Psoas muscle (tissue), 8 donors: ENCODE measurements at places on chromosomes 3 and 15. TPM values are rescaled to one million over a fixed set of nuclear protein-coding genes. Genes with fewer than 3 reads are reported as not detected.

The IL17RB gene
- 1.3 TPM for polyA plus RNA-seq

The ITPKA gene
- 0.04 TPM for polyA plus RNA-seq

The CFAP20DC gene
- polyA plus RNA-seq = 0.03 TPM

The RLBP1 gene
- not detected for polyA plus RNA-seq

The RTP3 gene
- 0.01 TPM for polyA plus RNA-seq

The KBTBD12 gene
- 2.1 TPM for polyA plus RNA-seq

The NTRK3 gene
- 0.31 TPM for polyA plus RNA-seq

The HEMK1 gene
- 12.8 TPM for polyA plus RNA-seq

The SMAD6 gene
- polyA plus RNA-seq = 0.79 TPM

The RHOV gene
- polyA plus RNA-seq = 0.23 TPM

The ERICH6 gene
- polyA plus RNA-seq = not detected

The AGBL1 gene
- 0.96 TPM for polyA plus RNA-seq

The LRRC34 gene
- 1.7 TPM for polyA plus RNA-seq

The ZNF774 gene
- polyA plus RNA-seq = 7.9 TPM

The TF gene
- polyA plus RNA-seq = 0.10 TPM

The CPLX3 gene
- polyA plus RNA-seq = not detected

The CMC1 gene
- 54.4 TPM for polyA plus RNA-seq

The KNG1 gene
- not detected for polyA plus RNA-seq

The CRABP1 gene
- not detected for polyA plus RNA-seq

The CELSR3 gene
- 0.21 TPM for polyA plus RNA-seq

The EFCC1 gene
- 0.68 TPM for polyA plus RNA-seq

The GATM gene
- 13.1 TPM for polyA plus RNA-seq

The DUOXA2 gene
- not detected for polyA plus RNA-seq

The MYEF2 gene
- 0.23 TPM for polyA plus RNA-seq

The EXD1 gene
- not detected for polyA plus RNA-seq

The HYAL1 gene
- 13.8 TPM for polyA plus RNA-seq

The DISP2 gene
- polyA plus RNA-seq = 0.42 TPM

The SNTN gene
- polyA plus RNA-seq = not detected

The CASR gene
- polyA plus RNA-seq = not detected

The ADAMTSL3 gene
- 0.35 TPM for polyA plus RNA-seq

The DZIP1L gene
- 0.22 TPM for polyA plus RNA-seq
